ENCODE measurements at places on chromosomes 4 and X.

- no peak for DNase-seq
Measured at GRCh38 chr4:153467897-153468262, 1.7 kb downstream of the TMEM131L start.

DNA sequence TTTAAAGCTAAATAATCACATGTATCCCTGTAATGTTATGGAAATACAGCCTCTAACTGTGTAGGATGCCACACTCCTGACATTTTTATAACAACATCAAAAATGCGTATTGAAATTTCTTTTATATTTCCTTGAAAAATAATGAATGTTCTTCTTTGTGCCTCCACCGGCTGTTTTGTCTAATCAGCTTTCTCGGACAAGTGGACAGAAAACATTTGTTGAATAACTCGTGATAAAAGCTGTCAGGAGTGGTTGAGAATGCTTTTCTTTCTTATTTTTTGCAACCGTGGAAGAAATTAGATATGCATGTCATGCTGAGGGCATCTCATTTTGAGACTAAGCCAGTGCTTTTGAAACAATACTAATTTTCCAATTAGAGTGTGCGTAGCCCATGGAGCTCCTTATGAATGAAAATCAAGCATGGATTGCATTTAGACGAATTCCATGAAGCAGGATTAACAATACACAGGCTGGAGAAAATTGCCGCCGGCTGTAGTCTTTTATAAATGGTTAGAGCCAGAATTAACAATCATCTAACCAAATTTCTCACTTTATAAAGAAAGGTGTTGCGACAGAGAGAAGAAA, 614.5 kb upstream of the LCORL start:
- DNase-seq, result no peak

DNA sequence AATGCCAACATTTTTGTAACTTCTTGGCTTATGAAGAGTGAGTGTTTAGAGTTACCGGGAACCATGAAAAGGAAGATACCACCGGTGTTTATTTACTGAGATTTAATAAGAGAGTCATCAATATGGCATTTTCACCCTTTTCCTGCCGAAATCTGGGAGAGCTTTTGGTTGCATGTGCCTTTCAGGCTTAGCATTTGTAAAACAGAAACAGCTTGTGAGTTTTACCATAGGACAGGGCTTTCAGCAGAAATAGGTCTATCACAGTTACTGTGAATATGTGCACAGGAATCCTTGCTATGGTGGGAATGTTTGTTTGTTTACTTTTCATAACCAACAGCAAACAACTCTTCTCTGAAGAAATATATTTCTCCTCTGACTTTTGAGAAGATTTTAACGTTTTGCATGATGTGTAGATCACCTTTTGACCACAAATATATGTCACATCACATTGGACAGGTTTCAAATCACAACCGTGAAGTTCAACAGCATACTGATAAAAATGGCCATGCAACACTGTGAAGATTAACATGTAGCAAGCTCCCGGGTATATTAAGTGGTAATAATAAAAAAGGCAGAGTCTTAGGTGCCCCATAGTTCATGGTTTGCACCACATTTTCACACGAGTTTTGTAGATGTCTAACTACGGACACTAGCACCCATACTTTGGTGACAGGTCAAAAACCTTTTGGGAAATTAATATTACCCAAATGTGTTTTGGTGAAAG, 21.3 kb downstream of the ARHGAP24 start:
- no peak for DNase-seq

- no peak for DNase-seq
Measured at GRCh38 chrX:97841544-97842179, 958.0 kb downstream of the RPA4 start.

- DNase-seq, result no peak
Measured at GRCh38 chr4:125703443-125703842, 388.7 kb downstream of the FAT4 start.

GRCh38 chr4:102554482-102554881, 53.3 kb downstream of the NFKB1 start:
- no peak for DNase-seq

- no peak for DNase-seq
Measured at GRCh38 chrX:18549643-18550042, 122.3 kb downstream of the RS1 start.

- no peak for DNase-seq
Measured at GRCh38 chr4:111187108-111187507, 564.2 kb upstream of the PITX2 start.

DNA sequence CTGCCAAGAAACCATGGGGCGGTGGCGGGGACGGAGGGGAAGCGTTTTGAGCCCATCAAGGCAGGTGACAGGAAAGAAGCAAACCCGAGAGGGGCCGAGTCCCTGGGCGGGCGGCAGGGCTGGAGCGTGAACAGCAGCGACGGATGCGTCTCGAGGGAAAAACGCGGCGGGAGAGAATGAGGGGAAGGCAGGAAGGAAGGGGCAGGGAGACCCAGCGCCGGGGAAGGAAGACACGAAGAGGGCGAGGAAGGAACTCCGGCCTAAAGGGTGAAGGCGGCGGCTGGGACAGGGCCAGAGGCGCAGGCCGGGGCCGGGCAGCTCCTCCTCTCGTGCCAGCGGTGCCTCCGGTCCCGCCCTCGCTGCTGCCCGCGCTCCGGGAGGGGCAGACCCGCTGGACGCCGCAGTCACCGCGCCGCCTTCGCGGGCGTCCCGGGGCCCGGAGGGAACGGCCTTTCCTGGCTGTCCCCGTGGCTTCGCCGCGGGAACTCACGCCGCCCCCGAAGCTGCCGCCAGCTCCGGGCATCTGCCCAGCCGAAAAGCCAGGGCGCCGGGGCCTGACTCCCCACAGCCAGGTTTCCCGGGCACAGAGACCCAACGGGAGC, 751 bp upstream of the RGS12 start:
- DNase-seq, result no peak

GRCh38 chr4:169945636-169946035, 80.6 kb downstream of the MFAP3L start:
- DNase-seq, result no peak

DNA sequence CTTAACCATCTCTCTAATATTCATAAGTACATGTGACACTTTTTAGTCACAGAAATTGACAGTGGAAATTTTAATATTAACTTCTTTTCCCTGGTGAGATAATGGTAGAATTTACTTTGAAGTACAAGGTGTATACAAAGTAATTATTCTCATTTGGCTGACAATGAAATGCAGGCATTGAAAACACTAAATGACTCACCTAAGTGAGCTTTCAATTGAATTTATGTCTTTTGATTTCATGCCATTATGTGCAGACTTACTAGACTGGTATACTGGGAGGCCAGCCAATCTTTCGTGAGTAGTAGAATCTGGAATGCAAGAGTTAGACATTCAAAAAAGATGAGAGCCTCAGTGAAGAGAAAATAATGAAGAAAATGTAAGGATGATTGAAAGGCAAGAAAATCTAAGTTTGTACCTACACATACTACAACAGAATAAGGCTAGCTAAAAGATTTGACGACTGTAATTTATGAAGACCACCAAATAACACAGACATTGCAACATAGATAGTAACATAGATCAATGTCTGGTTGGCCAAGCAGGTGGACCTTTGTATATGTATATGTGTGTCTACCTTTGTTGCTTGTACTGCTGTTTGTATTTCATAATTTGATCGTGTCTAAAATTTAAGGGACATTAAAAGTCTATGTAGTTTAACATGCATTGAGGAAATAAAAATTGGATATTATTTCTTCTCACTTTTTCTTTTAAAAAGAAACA, 459.7 kb downstream of the IL15 start:
- no peak for DNase-seq

DNA sequence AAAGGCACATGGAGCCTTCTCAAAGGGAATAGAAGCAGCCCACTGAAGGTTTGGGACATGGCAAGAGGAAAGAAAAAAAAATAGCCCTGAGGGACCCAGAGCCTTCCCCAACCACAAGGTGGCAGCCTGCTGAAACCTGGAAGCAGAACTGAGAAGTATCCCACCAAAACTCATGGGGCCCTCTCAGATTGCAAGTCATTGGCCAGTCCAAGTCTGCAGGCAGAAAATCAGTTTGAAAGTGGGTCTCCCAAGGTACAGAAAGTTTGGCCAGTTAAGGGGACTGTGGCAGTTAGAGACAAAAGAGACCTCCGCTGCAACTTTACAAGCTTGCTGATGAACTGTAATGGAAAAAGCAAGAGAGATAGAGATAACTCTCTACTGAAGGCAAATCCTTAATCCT, 155.8 kb downstream of the ANTXR2 start:
- DNase-seq, result no peak

GRCh38 chr4:74665346-74665745, 129.0 kb downstream of the BTC start:
- no peak for DNase-seq

- no peak for DNase-seq
Measured at GRCh38 chrX:64152857-64153256, 52.7 kb downstream of the AMER1 start.

DNA sequence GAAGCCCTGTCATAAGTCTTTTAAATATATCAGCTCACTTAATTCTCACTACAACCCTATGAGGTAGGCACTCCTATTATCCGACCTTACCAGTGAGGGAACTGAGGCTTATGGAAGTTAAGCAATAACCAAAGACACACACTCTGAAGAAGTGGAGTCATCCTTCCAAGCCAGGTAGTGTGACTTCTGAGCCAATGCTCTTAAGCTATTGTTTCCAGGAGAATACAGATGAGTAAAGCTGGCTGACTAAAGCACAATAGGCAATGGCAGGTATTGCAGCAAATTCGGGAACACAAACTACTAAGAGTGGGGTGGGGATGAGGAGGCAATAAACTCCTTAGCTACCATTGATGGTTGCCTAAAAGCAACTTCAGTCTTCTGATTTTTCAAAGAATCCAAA, 81.8 kb upstream of the KIT start:
- DNase-seq, result no peak

DNA sequence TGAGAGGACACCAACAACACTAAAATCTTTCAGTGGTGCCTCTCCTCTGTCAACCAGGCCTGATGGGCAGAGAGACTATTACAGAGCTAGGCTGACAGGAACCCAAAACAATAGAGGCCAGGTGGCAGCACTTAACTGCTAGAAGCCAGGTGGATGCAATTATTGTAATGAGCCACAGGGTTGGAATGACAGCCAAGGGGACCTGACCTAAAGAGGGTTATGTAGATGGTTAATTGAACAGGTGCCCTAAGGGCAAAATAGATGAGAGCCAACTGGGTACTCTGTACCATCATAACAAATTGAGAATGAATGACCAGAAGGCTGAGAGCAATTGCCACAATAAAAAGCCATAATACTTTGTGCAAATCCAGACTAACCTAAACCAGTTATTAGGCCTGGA, 24.7 kb upstream of the FRAS1 start:
- DNase-seq, result no peak

GRCh38 chr4:6920171-6920570, 10.5 kb downstream of the TBC1D14 start:
- no peak for DNase-seq

DNA sequence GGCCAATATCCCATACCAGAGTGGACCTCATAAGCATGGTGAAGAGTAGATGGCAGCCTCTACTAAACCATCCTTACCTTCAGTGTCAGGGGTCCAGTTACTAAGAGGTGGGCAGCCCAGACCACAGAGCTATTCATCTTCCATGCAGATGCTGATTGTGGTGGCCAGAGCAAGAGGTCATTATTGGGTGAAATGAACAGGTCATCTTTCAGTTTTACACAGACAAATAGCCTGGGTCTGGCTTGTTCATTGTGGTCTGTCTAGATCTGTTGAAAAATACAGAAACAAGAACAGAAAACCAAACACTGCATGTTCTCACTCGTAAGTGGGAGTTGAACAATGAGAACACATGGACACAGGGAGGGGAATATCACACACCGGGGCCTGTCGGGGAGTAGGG, 71.3 kb downstream of the PAK3 start:
- DNase-seq, result no peak

DNA sequence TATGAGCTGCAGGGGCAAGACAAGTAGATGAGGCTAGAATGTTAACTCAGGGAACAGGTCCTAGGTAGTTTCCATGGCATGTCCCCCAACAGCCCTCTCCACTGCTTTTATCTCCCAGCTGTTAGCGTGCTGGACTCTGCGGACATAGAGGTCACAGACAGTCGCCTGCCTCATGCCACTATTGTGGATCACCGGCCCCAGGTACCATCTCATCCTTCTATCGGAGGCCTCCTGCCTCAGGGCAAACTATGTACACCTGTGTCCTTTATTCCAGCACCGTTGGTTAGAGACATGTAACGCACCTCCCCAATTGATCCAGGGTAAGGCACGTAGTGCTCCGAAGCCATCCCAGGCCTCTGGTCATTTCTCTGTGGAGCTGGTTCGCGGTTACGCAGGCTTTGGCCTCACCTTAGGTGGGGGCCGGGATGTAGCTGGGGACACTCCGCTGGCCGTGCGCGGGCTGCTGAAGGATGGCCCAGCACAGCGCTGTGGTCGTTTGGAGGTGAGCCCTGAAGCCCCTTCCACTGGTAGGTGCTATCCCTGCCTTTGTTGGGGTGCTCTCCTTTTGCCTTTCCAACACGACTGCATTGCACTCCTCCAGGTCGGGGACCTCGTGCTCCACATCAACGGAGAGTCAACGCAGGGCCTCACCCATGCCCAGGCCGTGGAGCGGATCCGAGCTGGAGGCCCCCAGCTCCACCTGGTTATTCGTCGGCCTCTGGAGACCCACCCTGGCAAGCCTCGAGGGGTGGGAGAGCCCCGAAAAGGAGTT, 2.2 kb downstream of the MAGIX start:
- DNase-seq, result no peak

DNA sequence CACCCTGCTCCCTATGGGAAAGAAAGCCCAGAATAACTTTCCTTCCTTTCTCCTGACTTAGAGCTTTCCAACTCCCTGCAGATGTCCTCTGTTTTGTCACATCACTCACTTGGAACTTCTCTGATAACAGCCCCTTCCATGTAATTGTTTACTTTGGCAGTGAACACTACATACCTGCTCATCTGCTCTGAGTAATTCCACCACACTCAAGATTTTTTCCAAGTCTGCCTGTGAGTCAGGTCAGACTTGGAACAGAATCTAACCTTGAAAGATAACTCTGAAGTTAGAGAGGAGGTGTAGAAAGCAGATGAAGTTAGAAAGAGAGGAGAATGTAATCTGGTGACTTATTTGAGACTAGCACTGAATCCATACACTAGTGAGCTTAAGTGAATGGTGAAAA, 7.4 kb downstream of the MAGEB10 start:
- no peak for DNase-seq

- DNase-seq, result no peak
Measured at GRCh38 chr4:17153572-17153971, 255.1 kb upstream of the LDB2 start.

- no peak for DNase-seq
Measured at GRCh38 chr4:51894059-51894645, 51.2 kb downstream of the DCUN1D4 start.

- no peak for DNase-seq
Measured at GRCh38 chr4:54234497-54235205, 5.6 kb downstream of the PDGFRA start.

DNA sequence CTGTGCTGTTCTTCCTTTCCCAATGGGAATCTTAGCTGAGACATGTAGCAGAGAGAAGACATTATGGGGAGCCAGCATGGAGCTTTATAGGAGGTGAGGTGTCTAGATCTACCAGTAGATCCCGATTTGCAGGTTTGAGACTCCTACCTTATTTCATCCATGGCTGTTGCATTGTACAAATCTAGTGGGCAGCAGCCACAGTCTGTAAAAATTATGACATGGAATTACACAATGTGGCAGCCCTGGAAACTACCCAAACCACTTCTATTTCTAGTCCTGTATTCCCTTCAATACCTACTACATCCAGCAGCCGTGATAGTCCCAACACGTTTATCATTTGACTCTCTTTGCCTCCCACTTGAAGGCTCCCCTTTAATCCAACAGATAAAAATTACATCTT, 8.1 kb downstream of the ATP7A start:
- no peak for DNase-seq
